ENCODE measurements at places on chromosomes 2 and 18. TPM values are rescaled to one million over a fixed set of nuclear protein-coding genes. Genes with fewer than 3 reads are reported as not detected.

- H3K36me3 ChIP-seq = no peaks in the 10 kb centered on the region
- no peaks in the 10 kb centered on the region for H3K27me3 ChIP-seq
- no peak overlapping the region for H3K27ac ChIP-seq
- DNase-seq = no peak
Observed at GRCh38 chr2:5729416-5729815, 37.2 kb downstream of the SOX11 start.

GRCh38 chr18:13399511-13399910 is 181.0 kb downstream of the LDLRAD4 start:
- no peak overlapping the region for H3K4me3 ChIP-seq
- no peaks in the 10 kb centered on the region for H3K27me3 ChIP-seq
- no peak overlapping the region for H3K27ac ChIP-seq
- H3K36me3 ChIP-seq = no peaks in the 10 kb centered on the region
- DNase-seq = no peak

DNA sequence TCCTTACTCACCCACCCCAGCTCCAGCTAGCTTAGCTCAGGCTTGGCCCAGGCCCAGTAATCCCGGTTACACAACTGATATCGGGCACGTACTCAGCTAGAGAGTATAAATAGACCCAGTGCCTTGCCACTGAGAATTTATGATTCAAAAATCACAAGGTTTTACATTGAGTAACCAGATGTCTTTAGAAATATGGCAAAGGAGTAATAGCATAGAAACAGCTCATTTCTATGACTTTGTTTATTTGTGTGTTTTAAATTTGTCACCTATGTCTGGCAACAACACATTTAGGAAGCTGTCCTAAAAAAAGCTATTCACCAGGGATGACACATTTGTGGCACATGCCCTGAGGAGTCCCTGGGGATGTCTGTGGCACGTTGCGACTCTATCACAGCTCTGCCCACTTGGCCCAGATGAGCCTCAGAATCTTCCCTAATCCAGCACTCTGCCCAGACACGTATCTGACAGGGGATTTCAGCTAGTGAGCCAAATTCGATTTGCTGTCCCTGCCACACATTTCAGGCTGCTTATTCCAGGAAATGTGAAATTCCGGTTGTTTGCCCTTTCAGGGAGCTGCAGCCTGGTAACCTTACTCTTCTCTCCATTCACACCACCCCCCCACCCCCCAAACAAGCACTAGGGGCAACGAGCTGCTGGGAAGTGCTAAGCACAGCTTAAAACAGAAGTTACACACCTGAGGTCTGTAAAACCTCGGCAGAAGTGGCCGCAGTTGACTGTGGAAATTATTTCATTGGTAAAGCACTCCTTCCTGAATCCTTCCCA is 85.4 kb upstream of the ZCCHC2 start:
- peaks cover 35% of the 10 kb centered on the region for H3K4me1 ChIP-seq
- H3K27me3 ChIP-seq = no peaks in the 10 kb centered on the region
- DNase-seq = peak; percentile 71

GRCh38 chr18:6602365-6602764 is 127.2 kb upstream of the ARHGAP28 start:
- no peaks in the 10 kb centered on the region for H3K27me3 ChIP-seq
- no peaks in the 10 kb centered on the region for H3K36me3 ChIP-seq
- no peak for DNase-seq
- H3K27ac ChIP-seq = no peak overlapping the region
- no peak overlapping the region for H3K4me3 ChIP-seq

GRCh38 chr18:6859676-6860422 is 130.3 kb downstream of the ARHGAP28 start:
- no peaks in the 10 kb centered on the region for H3K4me1 ChIP-seq
- H3K4me3 ChIP-seq = no peak overlapping the region
- H3K27me3 ChIP-seq = no peaks in the 10 kb centered on the region
- H3K27ac ChIP-seq = no peak overlapping the region

DNA sequence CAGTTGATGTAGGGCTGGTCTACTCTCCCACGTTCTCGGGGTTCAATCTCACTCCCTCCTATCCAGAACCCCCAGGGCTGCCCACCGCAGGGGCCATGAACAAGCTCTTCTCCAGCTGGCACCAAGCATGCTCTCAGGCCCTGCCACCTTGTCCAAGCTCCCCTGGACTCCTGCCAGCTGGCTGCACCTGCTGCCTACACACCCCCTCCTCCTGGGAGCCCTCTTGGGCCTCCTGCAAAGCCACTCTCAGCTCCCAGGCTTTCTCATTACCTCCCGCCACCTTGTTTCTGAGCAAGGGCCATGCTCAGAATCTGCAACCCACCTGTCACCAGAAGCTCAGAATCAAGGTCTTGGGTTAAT is 56.0 kb downstream of the HDAC4 start:
- no peaks in the 10 kb centered on the region for H3K27me3 ChIP-seq
- peak overlapping the region; percentile 47 for H3K27ac ChIP-seq
- H3K36me3 ChIP-seq = no peaks in the 10 kb centered on the region
- peak; percentile 55 for DNase-seq

The HOXD12 gene
- not detected for total RNA-seq

- H3K4me3 ChIP-seq = no peak overlapping the region
- H3K27me3 ChIP-seq = no peaks in the 10 kb centered on the region
- H3K27ac ChIP-seq = no peak overlapping the region
- no peaks in the 10 kb centered on the region for H3K4me1 ChIP-seq
- no peaks in the 10 kb centered on the region for H3K36me3 ChIP-seq
- no peak for DNase-seq
Observed at GRCh38 chr2:203567691-203568090, 32.6 kb upstream of the RAPH1 start.

- no peak for DNase-seq
- no peaks in the 10 kb centered on the region for H3K4me1 ChIP-seq
- no peaks in the 10 kb centered on the region for H3K27me3 ChIP-seq
- H3K4me3 ChIP-seq = no peak overlapping the region
Observed at GRCh38 chr2:69171116-69171896, 158.3 kb downstream of the ANTXR1 start.

GRCh38 chr2:230230087-230230486 is 4.6 kb downstream of the SP140 start:
- no peak overlapping the region for H3K4me3 ChIP-seq
- no peaks in the 10 kb centered on the region for H3K27me3 ChIP-seq
- DNase-seq = no peak
- no peak overlapping the region for H3K27ac ChIP-seq
- no peaks in the 10 kb centered on the region for H3K4me1 ChIP-seq

The LONRF2 gene
- 2.5 TPM for total RNA-seq

GRCh38 chr2:216606551-216607276 is 26.5 kb upstream of the IGFBP2 start:
- no peak overlapping the region for H3K27ac ChIP-seq
- no peak for DNase-seq
- H3K27me3 ChIP-seq = peaks cover 25% of the 10 kb centered on the region
- no peak overlapping the region for H3K4me3 ChIP-seq

DNA sequence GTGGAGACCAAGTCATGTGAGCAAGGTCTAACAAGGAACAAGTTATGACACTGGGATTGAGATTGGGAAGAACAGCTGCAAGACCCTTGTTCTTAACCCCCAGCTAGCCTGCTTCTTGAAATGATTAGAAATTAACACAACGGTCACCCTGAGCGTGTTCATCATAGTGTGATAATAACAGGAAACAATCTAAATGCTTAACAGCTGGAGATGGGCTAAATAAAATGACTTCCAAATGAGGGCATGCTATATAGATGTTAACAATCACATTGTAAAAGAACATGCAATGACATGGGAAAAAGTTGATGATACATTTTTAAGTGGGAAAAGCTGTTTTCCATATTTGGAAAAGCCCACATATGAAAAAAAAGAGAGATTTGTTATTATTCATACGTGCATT is 47.6 kb downstream of the RPL37A start:
- H3K4me3 ChIP-seq = no peak overlapping the region
- DNase-seq = no peak
- H3K36me3 ChIP-seq = no peaks in the 10 kb centered on the region
- H3K4me1 ChIP-seq = peaks cover 16% of the 10 kb centered on the region
- H3K27me3 ChIP-seq = no peaks in the 10 kb centered on the region
- H3K27ac ChIP-seq = no peak overlapping the region

The COL4A4 gene
- total RNA-seq = 1.7 TPM

The TCF23 gene
- not detected for total RNA-seq

The IL36RN gene
- not detected for total RNA-seq

The TUBA4B gene
- total RNA-seq = not detected

The STAT4 gene
- not detected for total RNA-seq

GRCh38 chr2:109144721-109145120 is 15.7 kb downstream of the SH3RF3 start:
- no peaks in the 10 kb centered on the region for H3K27me3 ChIP-seq
- no peaks in the 10 kb centered on the region for H3K4me1 ChIP-seq
- H3K4me3 ChIP-seq = no peak overlapping the region
- H3K36me3 ChIP-seq = no peaks in the 10 kb centered on the region
- H3K27ac ChIP-seq = no peak overlapping the region
- DNase-seq = no peak

The ACVR2A gene
- 22.4 TPM for total RNA-seq

The TDRD15 gene
- total RNA-seq = not detected

The LAMA3 gene
- total RNA-seq = 71.8 TPM

Measured in transverse colon (tissue), 4 donors.